ENCODE measurements at places on chromosomes 11 and 22.

- no peak for DNase-seq
Measured at GRCh38 chr11:911031-911889, 650 bp upstream of the CHID1 start.

DNA sequence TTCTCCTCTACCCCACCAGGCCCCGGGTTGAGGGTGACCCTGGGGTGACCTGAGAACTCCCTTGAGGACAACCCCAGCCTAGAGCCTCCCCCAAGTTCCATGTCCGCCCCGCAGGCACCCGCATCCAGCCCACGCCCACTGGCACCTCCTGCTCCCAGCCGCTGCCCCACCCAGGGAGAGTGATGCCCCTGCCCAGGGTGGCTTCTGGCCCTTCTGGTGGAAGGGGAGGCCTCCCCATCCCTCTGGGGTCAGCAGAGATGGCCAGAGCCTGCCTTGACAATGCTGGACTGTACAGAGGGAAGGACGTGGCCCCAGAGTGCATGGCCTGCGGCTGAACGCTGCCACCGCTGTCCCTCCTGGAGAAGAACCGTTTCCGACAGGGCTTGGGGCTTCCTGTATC is 1.1 kb upstream of the TH start:
- DNase-seq: no peak

GRCh38 chr11:36088266-36088972 is 144.6 kb downstream of the LDLRAD3 start:
- DNase-seq: no peak

DNA sequence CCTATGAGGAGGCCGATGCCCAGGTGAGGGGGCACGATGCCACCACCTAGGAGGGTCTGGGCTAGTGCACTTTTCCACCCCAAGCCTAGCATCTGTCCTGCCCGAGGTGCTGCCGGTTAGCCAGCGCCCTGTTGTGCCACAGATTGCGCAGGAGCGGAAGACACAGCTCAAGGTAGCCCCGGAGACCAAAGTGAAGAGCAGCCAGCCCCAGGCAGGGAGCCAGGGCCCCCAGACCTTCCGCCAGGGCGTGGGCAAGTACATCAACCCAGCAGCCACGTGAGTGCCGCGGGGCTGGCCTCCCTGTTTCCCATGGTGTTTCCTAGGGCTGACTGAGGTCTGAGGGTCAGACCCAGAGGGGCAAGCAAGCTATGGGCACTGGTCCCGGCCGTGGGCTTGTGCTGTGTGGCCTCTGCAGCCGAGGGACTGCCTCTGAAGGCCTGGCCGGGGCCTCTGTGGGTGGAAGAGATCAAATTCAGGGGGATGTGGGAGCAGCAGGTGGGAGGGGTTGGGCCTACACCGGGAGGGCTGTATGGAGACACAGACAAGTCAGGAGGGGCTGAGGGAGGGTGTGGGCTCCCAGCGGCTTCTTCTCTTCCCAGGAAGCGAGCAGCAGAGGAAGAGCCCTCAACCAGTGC is 29.1 kb downstream of the PPIL2 start:
- DNase-seq: no peak

- DNase-seq: peak; percentile 53
Measured at GRCh38 chr11:115961159-115962003, 457.2 kb upstream of the CADM1 start.

DNA sequence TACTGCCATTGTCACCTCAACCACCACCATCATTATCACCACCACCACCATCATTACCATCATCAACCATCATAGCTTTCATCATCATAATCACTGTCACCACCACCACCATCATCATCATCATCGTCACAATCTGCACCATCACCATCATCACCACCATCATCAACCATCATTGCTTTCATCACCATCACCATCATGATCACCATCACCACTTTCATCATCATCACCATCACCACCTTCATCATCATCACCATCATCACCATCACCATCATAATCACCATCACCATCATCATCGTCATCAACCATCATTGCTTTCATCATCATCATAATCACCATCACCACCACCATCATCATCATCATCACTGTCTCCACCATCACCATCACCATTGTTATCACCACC is 8.7 kb upstream of the OSBPL5 start:
- no peak for DNase-seq

DNA sequence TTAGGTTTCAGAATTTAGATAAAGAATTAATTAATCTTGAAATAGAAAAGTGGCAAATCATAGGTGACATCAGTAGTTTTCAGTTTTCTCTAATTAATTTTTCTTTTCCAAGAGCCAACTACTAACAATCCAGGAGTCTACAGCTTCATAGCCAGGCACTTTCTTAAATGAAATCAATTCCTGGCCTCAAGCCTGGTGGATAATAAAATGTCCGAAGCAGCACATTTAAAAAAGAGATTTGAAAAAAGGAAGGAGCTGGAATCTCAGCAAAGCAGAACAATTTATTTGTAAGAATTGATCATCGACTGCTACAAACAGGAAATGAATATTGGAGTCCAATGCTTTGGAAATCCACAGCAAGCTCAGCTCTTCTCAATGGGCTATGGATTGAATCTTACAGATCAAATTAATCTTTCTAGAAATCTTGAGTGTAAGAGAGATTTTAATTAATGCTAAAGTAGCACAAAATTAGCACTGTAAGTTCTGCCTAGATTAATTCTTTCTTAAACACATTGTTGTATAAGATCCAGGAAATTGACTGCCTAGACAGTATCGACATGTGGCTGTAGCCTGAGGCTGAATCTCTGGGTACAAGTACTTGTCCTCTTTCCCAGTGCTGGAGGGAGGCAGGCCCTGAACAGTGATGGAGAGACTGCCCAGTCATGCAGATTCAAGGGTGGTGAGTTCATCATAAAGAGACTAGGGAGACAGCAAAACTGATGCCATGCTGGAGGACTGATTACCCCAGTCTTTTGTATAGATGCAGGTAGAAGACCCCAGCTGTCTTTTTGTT is 167.8 kb upstream of the POU2AF2 start:
- DNase-seq: no peak

DNA sequence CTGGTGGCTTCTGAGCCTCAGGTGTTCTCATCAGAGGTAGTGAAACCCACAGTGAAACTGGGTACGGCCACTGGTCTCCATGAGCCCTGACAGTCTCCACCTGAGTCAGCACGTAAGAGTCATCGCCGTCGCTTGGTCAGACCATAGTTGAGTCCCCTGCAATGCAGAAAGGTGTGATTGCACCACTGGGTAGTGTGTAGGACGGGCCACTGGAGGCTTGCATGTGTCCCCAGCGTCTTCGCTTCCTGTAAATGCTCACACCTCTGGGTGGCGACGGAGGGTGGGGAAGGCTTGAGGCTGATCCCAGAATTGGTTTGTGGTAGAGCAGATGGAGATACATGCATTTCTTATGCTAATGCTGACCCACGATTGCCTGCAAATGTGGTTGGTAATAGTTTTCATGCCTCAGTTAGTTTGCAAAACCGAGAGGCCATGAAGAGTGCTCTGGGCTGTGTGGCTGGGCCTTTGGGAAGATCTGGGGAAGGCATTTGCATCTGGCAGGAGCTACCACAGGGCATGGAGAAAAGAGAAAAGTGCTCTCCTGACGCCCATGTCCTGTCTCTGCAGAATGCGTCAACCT is 26.5 kb downstream of the CTTN start:
- no peak for DNase-seq

DNA sequence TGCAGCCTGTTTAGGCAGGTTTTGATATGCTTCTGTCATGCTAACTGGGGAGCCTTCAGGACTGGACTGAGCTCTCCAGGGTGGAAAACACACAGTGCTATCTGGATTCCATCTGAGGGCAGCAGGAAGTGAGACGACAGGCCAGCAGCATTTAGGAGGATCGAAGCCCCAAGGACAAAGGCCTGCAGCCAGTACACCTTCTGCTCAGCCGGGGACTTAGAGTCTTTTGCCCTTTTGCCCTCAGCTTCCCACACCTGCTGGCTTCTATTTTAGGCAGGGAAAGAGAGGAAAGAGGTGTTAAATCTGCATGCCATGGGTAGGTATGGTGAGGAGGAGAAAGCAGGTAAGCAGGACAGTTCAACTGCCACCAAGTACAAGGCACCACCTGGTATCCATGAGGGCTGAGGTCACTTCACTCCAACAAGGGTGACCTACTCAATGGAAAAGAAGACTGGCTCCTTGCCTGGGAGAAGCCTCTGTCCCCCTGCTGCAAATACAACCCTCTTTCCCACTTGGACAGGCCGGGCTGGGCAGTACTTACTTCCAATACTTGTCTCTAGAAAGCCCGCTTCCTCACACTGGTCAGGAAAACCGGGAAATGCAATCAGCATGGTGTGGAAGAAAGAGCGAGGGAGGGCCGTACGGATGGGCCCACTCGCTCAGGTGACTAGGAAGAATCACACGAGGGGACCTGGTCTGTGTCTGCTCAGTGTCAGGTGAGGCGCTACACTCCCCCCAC is 12.3 kb downstream of the LARGE2 start:
- DNase-seq: no peak

DNA sequence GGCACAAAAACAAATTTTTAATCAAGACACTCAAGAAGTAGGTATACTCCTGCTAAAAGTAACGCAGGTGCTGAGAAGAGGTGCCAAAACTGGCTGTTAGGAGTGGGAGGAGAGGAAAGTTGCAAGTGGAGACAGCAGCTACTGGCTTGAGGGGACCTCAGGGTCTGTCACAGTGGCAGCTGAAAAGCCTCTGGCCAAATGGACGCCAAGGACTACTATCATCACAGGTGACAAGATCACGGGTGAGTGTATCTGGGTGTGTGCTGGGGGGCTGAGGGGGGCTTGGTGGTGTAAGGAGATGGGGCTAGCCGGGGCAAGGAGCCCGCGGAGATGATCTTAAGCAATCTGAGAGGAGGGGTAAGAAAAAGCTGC is 687 bp downstream of the ZNF202 start:
- DNase-seq: no peak

DNA sequence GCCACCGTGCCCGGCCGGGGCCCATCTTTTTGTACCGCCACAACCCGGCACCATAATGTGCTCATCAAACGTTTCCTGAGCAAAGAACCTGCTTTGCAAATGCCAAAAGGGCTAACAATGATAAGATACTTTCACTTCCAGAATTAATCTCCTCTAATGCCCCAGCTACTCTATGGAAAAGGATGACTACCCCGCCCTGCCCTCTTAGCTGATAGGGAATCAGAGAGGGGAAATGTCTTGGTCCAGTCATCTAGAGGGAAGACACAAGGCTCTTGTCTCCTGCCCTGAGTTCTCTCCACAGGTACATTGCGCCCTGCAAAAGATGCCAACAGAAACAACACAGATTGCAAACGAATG is 586 bp downstream of the TTLL1 start:
- DNase-seq: no peak

DNA sequence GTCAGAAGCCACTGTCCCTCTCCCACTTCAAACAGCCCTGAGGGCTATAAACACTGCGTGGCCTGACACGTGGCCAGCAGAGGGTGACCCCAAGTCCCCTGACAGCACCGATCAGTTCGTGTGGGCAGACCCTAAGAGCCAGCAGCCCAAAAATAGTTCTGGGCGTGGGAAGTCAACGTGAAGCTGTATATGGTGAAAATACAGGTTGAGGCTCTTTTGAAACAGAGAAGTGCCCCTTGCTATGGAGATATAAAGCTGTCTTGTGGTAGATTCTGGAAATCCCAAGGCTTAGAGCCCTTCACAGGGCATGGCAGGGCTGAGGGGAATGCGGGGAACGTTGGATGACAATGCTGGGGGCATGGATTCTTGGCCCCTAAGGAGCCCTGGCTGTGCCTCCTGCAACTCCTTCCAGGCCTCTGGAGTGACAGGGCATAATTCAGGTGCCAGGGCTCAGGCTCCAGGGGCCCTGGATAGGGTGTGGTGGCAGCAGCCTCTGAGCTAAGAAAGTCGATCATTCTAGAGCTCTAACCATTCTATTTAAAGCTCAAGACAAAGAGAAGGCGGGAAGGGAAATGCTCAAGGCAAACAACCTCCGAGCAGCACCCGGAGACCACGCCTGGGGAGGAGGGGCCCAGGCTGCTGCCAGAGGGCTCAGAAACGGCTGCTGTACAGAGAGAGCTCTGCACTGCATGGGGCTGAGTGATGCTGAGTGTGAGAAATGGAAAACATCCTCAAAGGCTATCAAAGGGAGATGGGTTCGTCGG is 60.4 kb upstream of the CD5 start:
- peak; percentile 93 for DNase-seq

DNA sequence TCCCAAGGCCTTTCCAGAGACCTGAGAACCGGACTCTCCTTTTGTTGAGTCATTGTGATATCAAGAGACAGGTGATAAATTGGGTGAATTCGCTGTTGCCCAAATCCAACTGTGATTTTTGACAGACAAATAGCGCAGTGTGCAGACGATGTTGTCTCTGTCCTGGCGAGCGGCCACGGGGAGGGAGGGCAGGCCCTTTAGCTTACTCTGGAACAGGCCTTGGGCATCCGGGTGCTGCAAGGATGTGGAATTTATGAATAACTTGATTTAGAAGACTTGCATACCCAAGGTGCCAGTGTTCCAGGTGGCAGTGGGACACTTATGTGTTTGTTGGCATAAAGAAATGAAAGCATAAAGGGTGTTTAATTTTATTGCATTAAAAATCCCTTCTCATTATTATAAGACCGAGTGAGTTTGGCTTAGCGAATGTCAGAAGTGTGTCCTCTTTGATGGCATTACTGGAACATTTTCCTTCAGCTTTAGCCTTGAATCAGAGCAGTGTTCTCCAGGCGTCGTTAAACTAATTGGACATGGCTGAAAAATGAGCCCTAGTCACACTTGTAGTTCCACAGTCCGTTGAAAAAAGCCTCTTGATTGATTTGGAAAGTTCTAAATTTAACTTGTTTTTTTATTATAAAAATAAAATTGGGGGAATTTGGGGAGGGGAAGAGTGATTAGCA is 9.4 kb downstream of the LDLRAD3 start:
- DNase-seq: no peak

DNA sequence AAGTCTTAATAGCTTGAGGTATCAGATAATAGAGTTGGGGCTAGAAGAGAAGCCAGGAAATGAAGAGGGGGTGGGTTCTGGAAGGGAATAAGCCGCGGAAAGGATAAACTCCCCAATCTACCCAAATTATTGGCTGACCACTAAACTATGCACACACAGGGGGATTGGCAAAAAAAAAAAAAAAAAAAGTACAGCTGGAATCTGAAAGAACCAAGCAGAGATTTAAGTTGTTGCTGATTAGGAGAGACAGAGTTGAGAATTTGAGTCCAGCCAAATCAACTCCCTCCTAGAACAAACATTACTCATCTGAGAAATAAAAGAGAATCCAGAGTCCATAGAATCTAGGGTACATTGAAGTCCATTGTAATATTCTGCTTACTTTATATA is 134.9 kb downstream of the CCDC81 start:
- no peak for DNase-seq

GRCh38 chr11:77425346-77425745 is 48.5 kb downstream of the PAK1 start:
- no peak for DNase-seq

DNA sequence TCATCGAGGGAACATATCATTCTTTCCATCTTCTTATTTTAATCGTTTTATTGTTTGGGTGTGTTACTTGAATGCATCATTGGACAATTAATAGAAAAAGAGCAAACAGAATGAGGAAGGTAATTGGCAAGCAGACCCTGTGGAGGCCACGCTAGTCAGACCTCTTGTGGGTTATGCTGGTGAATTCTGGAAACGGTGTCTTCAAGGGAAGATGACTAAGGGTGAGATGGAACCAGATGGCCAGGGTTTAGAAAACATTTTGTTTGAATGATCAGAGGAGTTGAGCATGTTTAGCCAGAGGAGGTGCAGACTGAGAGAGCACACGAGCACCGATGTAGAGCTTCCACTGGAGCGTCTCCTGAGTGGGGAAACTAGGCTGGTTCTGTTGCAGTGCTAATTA is 8.5 kb downstream of the ST14 start:
- DNase-seq: no peak

Measured in NCI-H1436 (cell line).